ENCODE measurements at places on chromosomes 5 and 9. TPM values are rescaled to one million over a fixed set of nuclear protein-coding genes. Genes with fewer than 3 reads are reported as not detected.

The CCL19 gene
- total RNA-seq = not detected

The NIM1K gene
- total RNA-seq = 0.08 TPM

The KCNV2 gene
- total RNA-seq = not detected

The HCN1 gene
- total RNA-seq = not detected

The PCDH12 gene
- 0.04 TPM for total RNA-seq

The ARHGEF39 gene
- total RNA-seq = 7.8 TPM

The CTSV gene
- 26.3 TPM for total RNA-seq

The IFNK gene
- total RNA-seq = 4.3 TPM

The PTPN3 gene
- total RNA-seq = 22.1 TPM

The NPDC1 gene
- total RNA-seq = 9.0 TPM

The FAM153A gene
- not detected for total RNA-seq
